ENCODE measurements at places on chromosomes 12 and 14.

DNA sequence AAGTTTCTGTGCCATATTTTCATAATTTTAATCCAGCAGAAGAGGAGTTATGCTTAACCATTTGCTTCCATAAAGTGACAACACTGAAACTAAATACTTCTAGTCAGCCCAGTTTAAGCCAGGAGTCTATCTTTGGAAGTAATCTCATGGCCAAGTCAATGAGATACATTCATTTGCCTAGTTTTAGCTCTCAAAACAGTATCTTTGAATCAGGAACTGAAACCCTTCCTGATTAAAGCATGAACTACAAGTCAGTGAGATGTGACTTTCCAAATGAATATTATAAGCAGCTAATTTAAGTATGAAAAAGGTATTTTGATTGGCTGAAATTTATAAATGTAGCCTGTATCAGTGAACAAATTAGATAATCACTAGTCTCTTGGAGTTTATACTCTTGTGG, 491.5 kb downstream of the SLC6A15 start:
- DNase-seq, result no peak

GRCh38 chr12:92769124-92769901, 66.5 kb downstream of the PLEKHG7 start:
- DNase-seq, result no peak

- DNase-seq, result no peak
Observed at GRCh38 chr12:58576916-58577315, 343.4 kb downstream of the LRIG3 start.

DNA sequence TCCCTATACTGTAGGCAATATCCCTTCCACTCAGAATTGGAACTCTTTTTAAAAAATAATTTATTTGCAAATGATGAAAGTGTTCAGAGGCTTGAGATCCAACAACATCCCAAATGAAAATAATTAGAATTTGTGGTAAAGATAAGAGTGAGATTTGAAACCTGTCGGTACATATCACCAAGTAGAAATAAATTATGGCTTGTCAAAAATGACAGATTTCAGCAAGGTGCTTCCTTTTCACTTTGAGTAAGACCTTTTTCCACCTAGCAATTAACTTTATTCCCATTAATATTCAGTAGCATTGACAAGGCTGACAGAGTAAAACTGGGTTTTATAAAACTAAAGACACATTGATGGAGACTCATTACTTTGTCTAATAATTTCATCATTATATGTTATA, 107.7 kb upstream of the PRKD1 start:
- DNase-seq, result no peak

DNA sequence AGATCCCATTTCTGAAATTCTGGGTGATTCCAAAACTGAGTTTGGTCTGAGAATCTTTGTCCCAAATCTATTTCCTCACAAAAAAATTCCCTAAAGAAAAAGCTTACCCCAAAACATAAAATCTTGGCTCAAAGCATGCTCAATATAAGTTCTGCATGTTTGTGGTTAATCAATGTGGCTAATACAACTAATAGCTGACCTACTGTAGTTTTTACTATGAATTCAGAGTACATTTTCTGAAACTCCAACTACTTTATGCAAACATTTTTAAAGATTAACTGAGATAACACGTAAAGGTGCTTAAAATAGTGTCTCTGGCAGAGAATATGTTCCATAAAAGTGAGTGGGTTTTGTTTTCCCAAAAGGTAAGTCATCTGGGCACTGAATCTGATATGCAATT, 133.1 kb downstream of the MED13L start:
- no peak for DNase-seq

- no peak for DNase-seq
Observed at GRCh38 chr12:79557690-79558315, 133.0 kb downstream of the PAWR start.

- DNase-seq, result no peak
Observed at GRCh38 chr14:57087841-57088240, 180.9 kb downstream of the EXOC5 start.

- no peak for DNase-seq
Observed at GRCh38 chr12:80620281-80620680, 87.2 kb upstream of the MYF6 start.

DNA sequence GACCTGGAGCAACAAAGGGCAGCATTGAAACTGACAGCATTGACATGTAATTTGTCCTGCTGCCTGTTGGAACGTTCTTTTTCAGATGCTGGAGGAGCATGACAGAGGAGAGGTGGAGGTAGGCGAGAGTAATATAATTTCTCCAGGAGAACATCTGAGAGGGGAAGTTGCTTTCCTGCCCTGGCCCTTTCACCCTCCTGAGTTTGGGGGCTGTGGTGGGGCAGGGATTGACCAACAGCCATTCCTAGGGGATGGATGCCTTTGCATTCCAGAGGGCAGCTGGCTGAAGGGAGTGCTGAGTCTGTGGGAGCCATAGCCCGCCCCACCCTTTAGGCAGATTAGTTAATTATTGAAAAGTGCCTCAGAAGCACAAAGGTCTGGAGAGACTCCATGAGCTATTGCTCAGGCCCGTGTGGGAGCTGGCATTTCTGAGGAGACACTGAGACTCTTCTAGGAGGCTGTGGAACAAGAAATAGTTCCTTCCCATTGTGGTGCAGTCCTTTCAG, 73.5 kb downstream of the ARF6 start:
- no peak for DNase-seq

- no peak for DNase-seq
Observed at GRCh38 chr12:95637471-95638155, 86.3 kb upstream of the USP44 start.

GRCh38 chr12:89180496-89180895, 171.8 kb downstream of the DUSP6 start:
- no peak for DNase-seq

DNA sequence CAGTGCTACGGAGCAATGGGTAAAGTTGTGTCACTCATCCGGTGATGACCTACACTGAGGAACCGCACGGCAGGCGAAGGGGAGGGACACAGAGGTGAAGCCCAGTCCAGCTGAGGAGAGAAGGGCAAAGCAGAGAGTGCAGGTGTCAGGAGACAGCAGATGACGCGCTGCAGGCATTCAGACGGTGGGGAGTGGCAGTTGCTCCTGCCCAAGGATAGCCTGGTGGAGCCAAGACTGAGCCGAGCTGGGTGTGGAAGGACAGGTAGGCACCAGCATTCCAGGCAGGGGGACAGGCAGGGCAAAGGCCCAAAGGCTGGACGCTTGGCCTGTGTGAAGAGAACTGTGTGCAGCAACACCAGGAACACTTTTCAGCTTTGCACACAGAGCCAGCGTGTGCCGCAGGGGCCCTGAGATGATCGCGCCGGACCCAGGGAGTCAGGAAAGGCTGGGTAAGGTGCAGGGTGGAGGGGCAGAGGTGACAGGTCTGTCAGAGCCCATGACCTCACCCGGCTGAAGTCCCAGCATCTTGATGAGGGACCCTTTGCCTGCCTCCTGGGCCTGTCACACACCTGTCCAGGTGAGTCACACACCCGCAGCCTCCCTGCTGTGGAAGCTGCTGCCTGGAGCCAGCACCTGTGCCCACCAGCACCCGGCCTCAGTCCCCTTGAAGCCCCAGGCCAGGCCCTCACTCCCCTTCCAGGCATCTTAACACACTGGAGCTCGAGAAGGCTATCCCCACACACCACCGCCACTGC, 48.4 kb downstream of the TSPAN11 start:
- DNase-seq, result no peak

DNA sequence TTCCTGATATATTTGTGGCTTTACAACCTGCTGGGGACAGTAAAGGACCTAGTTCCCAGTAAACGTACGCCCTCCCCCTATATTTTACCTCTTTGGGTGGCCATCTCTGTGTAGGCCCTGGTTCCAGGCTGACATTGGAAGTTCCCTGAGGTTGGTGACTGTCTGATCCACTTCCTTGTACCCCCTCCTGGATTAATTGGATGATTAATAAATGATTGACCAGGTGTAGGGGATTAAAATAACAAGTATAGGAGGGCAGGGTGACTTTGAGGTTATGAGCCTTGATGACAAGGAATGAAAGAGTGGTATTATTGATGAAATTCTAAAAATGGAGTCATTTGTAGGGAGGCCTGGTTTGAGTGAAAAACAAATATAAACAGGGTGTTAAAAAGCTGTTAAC, 9.6 kb downstream of the SUSD6 start:
- DNase-seq, result no peak

DNA sequence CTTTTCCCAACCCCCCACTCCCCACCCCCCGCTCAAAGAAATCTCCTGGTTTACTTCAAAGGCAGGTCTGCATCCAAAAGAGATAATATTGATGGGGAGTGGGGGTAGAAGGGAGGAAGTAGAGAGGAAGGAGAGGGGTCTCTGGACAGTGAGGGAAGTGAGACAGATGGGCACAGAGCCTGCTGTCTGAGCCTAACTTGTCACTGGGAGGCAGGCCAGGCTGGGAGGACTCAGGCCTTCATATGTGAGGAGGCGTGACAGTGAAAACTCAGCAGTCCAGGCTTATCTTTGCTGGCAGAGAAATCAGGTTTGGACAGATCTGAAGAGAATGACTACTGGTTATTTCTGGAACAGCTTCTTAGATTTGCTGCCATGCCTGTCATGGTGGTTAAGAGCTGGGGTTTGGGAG, 192.3 kb downstream of the NUAK1 start:
- no peak for DNase-seq

DNA sequence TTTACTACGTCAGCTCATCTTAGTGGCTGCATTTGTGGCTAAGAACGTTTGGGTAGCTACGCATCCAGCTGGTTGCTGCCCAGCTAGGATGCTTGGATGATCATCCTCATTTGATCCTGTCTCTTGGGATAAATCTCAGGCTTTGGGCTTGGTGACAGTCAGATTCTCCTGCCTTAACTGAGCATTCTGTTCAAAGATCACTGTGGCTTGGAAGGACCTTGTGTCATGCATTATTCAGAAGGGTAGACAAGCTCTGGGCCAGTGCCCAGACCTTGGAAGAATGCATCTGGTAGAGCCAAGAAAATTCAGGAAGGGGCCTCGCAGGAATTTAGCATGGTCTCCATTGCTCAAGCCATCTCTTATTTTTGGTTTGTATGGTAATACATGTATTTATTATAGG, 188.4 kb downstream of the NRXN3 start:
- DNase-seq, result no peak

- DNase-seq, result no peak
Observed at GRCh38 chr14:35571598-35571997, 37.6 kb downstream of the INSM2 start.

GRCh38 chr12:90262251-90262650, 553.6 kb upstream of the ATP2B1 start:
- DNase-seq, result no peak

GRCh38 chr12:76634133-76634532, 74.6 kb upstream of the OSBPL8 start:
- no peak for DNase-seq

- no peak for DNase-seq
Observed at GRCh38 chr12:70334742-70335141, 31.3 kb upstream of the KCNMB4 start.

GRCh38 chr14:103141117-103141796, 18.0 kb downstream of the TNFAIP2 start:
- no peak for DNase-seq

DNA sequence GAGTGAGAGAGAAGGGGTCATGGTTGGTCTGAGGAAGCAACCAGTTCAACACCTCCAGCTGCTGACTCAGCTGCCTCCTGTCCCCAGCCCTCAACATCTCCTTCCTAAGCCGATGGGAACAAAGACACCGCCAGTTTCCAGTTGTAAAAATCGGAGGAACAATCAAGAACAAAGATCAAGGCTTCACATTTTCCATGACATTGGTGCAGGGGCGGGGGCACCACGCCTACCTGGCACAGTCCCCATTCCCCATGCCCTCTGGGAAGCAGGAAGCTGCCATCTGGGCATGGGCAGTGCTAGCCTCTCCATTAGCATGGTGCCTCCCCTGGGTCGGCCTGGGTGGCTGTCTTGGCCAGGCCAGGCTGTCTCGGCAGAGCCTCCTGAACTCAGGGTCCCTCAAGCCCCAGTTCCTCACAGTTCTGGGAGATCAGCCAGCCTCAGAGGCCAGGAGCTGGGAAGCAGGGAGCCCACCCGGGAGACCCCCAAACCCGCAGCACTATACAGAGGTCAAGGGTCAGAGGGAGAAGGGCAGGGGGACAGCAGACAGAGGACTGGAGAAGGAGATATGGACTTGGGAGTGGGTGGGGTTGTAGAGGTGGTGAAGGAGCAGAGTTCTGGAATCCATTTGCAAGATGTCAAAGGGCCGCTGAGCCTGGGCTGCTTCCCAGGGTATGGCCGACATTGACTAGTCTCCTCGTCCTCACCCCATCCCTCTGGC, 19.6 kb upstream of the TMEM106C start:
- DNase-seq, result no peak

GRCh38 chr12:122072031-122072970, 6.3 kb upstream of the MLXIP start:
- DNase-seq, result no peak

GRCh38 chr12:132196038-132196872, 52.0 kb downstream of the NOC4L start:
- no peak for DNase-seq

DNA sequence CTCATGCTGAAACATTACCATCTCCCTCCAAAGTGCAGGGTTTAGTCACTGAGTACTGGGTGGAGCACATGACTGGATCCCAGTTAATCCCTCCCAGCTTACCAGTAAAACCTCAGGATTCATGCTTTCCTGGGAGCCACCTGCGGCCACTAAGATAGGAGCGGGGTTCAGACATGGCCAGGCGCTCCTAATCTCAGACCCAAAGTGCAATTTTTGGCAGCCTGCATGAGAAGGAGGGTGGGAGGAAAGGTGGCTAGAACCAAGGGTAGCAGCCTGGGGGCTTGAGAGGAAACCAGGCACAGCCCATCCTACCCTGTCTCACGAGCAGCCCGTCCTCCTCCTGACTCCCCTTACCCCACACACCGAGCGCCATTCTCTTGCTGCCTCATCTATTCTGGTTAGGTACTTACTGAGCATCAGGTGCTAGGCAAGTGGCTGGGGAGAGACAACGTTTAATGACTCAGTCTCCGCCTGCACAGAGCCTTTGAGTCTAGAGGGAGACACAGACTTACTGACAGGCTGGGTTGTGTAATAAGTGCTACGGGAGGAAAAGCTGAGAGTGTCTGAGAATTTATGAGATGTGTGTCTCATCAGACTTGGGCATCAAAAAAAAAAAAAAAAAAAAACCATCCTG, 9.9 kb downstream of the GPRC5A start:
- DNase-seq, result no peak

GRCh38 chr12:77231501-77231918, 166.1 kb upstream of the E2F7 start:
- no peak for DNase-seq
